ENCODE measurements at places on chromosomes 3 and 15.

GRCh38 chr3:33139996-33140395 lies 26.2 kb downstream of the CRTAP start:
- DNase-seq, result no peak

DNA sequence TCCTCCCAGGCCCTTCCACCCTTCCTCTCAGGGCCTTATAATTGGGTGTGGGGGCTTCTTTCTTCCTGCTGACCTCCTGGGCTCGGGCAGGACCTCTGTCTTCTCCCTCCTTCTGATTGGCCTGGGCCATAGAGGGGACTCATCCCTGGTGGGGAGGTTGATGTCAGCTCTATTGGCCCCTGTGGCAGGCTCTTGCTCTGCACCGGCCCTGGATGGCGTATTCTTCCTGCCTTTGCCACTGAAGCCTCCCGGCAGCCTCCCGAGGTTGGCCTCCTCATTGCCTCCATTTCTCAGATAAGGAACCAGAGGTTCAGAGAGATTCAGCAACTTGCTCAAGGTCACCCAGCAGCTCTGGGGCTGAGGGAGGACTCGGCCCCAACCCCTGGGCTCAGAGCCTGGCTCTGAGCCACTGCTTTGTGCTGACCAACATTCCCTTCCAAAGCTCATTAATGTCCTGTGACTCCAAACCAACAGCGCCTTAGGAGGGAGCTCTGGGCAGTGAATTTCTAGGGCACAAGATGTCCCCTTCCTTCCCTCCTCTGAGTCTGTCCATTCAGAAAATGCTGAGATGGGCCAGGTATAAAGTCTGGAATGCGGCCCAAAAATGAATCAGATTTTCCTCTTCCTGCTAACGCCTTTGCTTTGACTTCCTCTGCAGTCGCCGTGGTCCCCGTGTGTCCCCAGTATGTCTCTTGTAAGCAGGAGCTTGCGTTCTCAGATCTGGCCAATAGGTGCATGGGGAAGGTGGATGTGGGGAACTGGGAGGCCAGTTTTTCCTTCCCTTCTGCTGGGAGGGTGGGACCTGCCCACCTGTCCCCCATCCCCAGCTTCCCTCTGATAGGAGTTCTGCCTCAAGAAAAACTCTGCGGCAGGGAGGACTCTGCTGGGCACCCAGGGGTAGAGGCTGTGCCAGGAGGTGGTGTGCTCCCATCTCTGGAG lies 74.2 kb downstream of the HMCES start:
- no peak for DNase-seq

- no peak for DNase-seq
Observed at GRCh38 chr3:72439321-72440183, 408.7 kb downstream of the SHQ1 start.

DNA sequence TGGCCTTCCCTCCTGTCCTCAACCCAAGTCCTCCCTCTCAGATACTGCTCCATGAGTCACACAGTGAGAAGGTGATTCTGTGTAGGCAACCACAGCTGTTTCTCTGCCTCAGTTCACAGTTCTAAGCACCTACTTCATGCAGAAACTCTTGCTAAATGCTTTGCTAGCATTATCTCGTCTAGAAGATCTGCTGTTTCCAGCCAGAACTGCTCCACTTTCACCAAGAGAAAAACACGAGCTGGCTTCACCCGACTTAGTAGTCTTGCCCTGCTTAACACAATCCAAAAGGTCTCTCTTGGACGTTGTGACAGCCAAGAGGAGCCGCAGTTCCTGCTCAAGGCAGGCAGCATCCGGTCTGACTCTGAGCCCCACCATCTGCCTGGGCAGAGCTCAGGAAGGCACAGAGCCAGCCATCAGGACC lies 272.1 kb downstream of the UACA start:
- DNase-seq, result no peak

GRCh38 chr15:34011481-34011880 lies 27.5 kb downstream of the AVEN start:
- DNase-seq, result no peak

- no peak for DNase-seq
Observed at GRCh38 chr15:60898896-60899295, 330.2 kb downstream of the RORA start.

- no peak for DNase-seq
Observed at GRCh38 chr3:58018892-58019742, 10.9 kb downstream of the FLNB start.

DNA sequence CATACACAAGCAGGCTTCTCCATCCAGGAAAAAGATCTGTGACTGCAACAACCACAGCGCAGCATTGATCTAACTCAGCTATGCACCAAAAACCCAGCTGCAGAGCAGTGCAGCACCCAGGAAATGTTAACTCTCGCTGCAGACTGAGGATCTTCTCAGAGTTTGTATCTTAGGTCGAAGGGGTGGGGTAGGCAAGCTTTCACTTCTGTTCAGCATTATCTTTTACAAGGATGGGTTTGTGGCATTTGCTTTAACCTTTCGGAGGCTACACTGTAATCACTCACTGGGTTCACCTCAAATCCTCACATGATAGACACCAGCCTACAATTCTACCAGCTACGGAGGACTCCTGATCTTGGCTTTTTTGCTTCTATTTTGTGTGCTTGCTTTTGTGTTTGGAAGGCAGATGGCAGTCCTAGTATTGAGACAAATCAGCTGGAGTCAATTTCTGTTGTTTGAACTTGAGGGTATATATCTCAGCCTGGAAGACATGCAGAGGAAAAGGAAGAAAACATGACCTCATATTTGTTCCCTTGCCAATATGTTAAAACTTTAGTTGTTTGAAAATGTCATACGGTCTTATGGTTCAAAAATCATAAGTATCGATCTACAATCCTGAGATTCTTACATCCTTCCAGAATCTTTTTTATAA lies 25.2 kb downstream of the LRRK1 start:
- DNase-seq, result no peak

GRCh38 chr15:40929660-40930429 lies 705 bp downstream of the DLL4 start:
- no peak for DNase-seq

- peak; percentile 50 for DNase-seq
Observed at GRCh38 chr15:89017370-89018066, 70.7 kb upstream of the ABHD2 start.

GRCh38 chr15:91142106-91142744 lies 42.2 kb downstream of the SV2B start:
- no peak for DNase-seq

GRCh38 chr3:140207541-140207940 lies 272.6 kb downstream of the CLSTN2 start:
- DNase-seq, result no peak

DNA sequence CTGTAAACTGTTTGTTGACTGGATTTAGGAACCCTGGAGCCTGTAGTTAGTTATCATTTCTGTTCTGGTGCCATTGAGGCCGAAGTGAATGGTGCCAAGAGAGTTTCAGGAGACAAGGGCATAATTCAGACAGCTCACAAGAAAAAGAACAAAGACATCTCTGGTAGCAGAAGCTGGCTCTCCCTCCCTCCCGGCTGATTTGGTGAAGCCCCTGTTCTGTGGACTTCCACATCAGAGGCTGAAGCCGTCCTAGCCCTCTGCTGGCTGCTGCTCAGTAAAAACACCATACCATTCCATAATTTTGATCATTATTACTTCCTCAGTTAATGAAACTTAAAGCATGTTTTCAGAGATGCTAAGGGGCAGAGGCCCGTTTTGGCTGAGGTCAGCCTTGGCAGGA lies 381.2 kb upstream of the WNT5A start:
- no peak for DNase-seq

- DNase-seq, result no peak
Observed at GRCh38 chr3:123750659-123751420, 133.3 kb downstream of the MYLK start.

DNA sequence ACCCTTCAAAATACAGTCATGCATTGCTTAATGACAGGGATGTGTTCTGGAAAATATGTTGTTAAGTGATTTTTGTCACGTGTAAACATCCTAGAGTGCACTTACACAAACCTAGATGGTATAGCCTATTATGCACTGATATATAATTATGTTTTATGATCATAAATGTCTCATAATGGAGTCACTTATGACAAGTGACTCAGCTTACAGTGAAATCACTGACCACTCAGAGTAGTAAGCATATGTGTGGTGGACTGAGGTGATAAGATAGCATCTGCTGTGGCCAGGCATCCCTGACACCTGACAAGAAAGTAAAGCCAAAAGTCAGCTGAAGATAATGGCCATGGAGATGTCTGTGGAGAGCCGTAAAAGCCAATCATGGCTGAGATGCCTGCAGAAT lies 5.4 kb downstream of the ACAD11 start:
- no peak for DNase-seq

GRCh38 chr3:185937689-185938374 lies at the start of gene TRA2B:
TSS of gene TRA2B (minus strand) at chr3:185938014. CDS start at chr3:185937860, 154 bp downstream.
- peak; percentile 98 for DNase-seq

- no peak for DNase-seq
Observed at GRCh38 chr15:74046275-74046674, 36.1 kb downstream of the GOLGA6A start.

DNA sequence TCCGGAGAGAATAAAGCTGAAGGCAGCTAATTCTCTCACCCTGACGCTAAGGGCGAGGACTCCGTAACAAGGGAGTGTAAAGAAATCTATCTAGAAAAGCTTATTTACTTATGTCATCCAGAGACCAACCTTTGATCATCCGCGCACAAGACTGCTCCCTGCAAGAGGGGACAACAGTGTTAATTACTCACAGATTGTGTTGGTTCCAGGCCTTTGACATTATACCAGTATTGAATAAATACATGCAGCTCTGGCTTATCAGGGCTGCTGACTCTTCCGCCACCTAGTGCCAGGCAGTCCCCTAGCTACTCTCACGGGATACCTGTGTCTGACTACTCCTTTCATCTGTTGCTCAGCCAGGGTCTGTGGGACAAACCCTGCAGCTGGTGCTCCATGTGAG lies 211.7 kb downstream of the DTWD1 start:
- DNase-seq, result no peak

DNA sequence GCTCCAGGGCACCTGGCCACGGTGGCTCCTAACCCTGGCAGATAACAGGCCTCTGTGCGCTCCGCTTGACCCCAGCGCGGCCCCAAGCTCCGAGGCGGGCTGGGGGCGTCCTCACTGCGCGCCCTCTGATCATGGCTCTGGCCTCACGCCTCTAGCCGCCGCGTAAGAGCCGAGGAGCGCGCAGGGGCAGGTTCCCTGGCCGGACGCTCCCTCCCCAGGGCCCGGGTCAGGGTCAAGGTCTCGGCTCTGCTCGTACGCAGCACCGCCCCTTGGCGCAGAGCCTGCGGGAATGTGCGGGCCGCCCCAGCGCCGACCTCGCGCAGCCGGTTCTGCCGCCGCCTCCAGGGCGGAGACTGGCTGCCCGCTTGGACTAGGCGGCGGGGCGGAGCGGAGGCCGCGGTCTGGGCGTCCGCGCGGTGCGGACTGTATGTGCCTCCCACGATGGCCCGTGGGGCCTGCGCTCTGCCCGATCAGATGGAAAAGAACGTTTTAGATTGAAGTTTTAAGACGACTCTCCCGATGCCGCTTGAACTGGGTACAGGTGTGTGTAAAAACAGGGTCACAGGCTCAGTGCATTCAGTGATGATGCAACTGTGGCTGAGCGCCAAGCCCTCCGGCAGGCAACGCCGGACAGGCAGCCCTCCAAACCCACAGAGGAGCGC lies 40.8 kb downstream of the CHST14 start:
- peak; percentile 4 for DNase-seq

DNA sequence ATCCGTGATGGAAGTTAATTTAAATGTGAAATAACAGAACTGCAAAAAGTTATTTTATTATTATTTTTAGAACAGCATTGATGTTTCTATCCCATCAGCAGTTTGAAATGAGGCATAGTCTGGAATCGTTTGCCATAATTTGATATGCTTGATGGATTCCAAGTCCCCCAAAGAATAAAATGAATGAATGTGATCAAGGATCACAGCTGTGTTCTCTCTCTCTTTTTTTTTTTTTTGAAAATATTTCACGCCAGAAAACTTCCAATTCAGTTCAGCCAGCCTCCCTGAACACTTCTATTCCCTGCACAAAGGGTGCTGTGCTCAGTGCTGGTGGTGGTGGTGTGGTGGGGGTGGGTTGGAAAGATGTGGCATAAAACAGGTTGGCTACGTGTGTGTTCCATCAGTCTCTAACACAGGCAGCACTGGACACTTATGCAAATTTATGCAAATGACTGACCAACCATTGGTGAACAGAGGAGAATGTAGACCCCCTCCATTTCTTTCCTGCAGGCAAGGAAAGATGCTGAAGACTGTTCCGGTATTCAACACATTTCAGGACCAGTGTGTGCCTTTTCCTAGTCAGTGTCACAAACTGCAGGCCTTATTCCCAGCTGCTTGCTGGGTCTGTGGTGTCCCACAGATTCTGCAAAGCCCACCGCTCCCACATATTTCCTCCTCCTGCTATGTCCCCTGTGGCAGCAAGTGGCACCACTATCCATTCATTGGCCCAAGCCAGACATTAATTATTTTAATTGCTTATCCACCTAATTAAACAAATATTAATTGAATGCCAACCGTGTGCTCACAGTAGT lies 10.6 kb downstream of the ARNT2 start:
- DNase-seq, result peak; percentile 46

GRCh38 chr3:65576966-65577365 lies 461.8 kb downstream of the MAGI1 start:
- no peak for DNase-seq

DNA sequence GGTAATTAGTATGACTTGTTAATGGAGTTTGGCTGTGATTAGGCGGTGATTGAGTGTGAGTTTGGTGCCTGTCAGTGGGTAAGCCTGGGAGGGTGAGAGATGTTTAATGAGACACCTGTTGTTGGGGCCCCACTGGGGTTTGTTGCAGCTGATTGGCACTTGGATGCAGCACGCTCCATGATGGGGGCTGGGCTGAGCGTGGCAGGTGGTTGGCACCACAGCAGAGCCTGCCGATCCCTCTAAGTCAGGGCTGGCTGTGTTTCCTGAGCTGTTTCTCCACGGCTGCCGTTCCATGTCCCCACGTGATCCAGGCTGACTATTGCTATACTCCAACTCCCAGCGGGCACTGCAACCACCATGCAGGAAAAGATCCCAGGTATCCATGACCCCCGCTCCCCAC lies 93.5 kb upstream of the ARRDC4 start:
- DNase-seq, result no peak

DNA sequence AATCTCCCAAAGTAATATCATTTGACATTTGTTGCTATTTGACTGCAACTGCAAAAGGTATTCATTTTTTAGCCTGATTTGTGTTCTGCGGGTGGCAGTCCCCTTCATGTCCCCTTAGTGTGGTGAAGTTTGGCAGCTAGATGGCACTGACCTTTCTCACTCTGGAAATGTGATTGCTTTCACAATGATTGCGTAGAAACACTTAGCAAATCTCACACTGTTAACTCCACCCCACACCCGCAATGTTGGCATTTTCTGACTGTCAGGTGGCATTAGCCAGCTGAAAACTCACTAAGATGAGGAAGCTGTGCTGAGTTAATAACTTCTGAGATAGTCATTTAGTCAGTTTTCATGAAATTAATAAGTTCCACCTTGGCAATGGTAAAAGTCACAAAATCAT lies 76.9 kb downstream of the TRIM69 start:
- DNase-seq, result no peak

Data from hypothalamus (tissue), 51 donors.